ENCODE measurements at places on chromosomes 16 and 17. TPM values are rescaled to one million over a fixed set of nuclear protein-coding genes. Genes with fewer than 3 reads are reported as not detected.

GRCh38 chr16:83363521-83363920 lies 444.3 kb upstream of the HSBP1 start:
- no peak for DNase-seq

DNA sequence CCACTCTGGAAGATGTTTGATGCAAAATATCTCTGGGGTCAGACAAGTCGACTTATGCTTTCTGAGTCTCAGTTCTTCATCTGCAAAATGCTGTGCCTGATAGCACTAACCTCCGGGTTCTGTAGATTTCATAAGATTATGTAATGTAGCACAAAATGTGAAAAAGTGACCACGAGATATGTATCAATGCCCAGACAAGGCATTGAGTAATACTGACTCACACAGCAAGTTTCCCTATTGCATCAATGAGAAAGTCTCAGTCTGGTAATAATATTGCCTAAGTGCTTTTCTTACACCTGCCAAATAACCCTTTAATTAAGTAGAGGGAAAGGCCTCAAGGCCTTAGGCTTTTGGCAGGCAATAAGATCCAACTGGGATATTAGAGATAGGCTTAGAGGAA lies 41.4 kb upstream of the MMP2 start:
- DNase-seq, result no peak

- DNase-seq, result no peak
Observed at GRCh38 chr16:73873643-73874042, 423.0 kb upstream of the PSMD7 start.

GRCh38 chr16:55047331-55047730 lies 116.7 kb downstream of the IRX5 start:
- no peak for DNase-seq

DNA sequence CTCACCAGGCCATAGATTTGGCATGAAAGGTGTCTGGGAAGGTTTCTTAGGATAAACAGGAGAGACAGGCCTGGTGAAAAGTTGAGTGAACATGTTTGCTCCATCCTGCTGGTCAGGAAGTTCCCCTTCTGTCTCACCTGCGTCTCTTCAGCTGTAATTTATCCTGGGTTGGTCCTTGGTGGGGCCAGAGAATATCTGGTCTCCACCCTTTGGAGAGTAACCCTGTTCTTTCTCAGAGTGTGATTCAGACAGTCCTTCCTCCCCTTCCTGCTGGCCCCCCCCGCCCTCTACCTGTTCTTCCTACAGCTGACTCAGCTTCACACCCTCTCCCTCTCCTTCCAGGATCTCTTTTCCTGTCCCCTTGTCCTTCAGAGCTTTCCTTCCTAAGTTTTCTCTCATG lies 17.1 kb downstream of the MINK1 start:
- no peak for DNase-seq

DNA sequence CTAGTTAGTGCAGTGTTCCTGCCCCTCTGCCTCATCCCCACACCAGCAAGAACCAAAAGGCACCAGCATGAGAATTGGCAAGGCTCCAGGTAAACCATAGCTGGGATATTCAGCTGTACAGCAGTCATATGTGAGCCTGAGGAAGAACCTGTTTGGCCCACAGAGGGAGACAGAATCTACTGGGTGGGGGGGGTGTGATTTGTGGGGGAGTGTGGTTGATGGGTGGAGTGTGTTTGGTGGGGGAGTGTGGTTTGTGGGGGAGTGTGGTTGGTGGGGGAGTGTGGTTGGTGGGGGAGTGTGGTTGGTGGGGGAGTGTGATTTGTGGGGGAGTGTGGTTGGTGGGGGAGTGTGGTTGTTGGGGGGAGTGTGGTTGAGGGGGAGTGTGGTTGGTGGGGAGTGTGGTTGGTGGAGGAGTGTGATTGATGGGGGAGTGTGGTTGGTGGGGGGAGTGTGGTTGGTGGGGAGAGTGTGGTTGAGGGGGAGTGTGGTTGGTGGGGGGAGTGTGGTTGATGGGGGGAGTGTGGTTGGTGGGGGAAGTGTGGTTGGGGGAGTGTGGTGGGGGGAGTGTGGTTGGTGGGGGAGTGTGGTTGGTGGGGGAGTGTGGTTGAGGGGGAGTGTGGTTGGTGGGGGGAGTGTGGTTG lies 19.5 kb downstream of the MINK1 start:
- no peak for DNase-seq

DNA sequence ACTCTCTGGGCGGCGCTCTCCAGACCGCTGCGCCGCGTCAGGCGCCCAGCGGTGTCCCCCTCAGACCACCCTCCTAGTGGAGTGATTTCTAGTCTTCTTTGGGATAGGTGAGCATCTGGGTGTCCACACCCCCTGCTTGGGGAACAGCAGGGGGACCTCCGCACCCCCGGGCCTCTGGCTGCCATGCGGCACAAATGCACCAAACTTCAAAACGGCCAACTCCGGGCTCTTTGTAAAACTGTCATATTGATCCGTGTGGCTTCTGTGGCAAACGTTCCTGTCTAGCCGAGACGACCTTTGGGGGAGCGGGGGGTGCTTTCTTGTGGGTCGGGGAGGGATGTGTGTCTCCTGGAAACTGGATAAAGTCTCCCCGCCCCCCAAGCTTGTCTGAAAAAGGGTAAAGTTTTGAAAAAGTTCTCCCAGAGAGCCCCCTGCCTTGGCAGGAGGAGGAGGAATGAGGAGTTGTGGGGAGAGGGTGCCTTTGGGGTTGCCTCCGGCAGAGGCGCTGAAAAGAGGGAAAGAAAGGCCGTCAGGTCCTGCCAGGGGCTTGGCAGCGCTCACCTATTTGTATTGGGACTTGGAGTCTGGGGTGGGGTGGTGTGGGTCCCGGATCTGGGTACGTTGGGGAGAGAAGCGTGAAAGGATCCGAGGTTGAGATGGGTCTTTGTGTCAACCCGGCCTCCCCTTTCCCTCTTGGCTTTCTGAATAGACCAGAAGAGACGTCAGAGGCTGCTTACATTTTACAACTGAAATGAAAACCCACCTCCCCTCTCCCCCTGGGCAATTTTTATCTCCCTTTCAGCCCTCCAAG lies 2.2 kb upstream of the CHD3 start:
- DNase-seq, result no peak

DNA sequence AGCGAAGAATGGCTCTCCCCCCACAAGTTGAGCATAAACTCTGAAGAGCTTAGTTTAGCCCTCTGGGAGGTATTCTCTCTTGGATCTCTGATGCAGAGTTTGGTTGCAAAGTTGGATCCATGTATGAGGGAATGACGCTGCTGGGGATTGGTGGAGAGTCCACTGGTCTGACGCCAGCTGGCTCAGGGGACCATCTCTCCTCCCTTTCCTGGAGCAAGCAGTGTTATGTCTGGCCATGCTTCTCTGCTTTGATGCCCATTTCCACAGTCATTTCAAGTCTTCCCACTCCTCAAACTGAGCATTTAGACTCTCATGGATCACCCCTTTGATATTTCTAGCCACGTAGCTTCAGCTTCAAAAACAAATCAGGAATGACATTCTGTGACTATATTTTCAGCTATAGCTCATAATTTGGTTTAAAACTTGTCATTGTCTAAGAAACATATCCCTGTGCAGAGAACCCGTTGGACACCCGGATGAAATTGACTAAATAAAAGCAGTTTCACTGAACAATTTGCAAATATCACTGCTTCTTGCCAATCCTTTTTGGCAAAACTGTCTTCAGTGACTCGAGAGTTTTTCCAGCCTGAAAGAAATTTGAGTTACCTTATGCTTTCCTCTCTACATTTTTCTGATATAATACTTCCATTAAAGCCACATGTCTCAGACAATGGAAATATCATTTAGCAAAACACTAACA lies 193.4 kb upstream of the CDH11 start:
- DNase-seq, result no peak

DNA sequence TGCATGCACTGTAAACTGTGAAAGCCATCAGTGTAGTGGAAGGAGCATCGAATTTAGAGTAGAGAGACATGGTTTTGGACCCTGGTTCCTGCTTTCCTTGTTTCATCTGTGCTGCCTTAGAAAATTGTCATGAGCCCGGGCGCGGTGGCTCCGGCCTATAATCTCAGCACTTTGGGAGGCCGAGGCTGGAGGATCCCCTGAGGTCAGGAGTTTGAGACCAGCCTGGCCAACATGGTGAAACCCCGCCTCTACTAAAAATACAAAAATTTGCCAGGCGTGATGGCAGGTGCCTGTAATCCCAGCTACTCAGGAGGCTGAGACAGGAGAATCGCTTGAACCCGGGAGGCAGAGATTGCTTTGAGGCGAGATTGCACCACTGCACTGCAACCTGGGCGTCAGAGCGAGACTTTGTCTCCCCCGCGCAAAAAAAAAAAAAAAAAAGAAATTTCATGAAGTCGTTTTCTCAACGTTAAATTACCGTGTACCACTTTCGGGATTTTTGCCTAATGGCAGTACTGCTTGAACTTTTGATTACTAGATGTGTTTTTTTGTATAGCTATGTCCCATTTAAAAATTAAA lies 912 bp downstream of the COQ7 start:
- no peak for DNase-seq

DNA sequence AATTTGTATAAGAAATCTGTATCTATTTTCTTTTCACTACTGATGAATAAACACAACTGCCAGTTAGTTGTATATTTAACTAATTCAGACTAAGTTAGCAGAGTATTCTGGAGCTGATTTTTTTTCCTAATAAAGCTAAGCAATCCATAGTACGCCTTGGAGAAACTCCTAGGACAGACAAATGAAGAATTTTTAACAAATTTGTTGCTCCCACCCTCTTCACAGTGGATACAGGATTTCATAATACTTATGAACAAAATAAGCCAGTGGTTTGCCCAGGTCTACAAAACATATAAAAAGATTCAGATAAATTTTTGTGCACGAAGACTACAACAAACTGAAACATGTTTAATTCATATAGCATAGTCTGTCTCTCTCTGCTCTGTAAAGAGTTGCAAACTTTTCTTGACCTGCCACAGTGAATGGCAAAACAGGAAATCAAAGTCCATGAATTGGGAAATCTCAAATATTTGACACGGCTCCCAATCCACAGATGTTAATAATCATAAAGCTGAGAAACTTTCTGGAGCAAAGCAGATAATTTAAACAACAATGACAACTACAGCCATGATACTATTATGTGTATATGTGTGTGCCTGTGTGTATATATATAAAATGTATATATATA lies 594 bp upstream of the ABCA6 start:
- DNase-seq, result no peak

GRCh38 chr17:10061111-10061845 lies 137.1 kb downstream of the GAS7 start:
- DNase-seq, result no peak

CDH13 gene
- total RNA-seq, result 30.7 TPM

MAP2K6 gene
- total RNA-seq, result 2.8 TPM

DPEP3 gene
- total RNA-seq, result not detected

KCNJ18 gene
- total RNA-seq, result not detected

TMEM238L gene
- total RNA-seq, result not detected

SPAG5 gene
- 15.2 TPM for total RNA-seq

RASL10B gene
- total RNA-seq, result 16.2 TPM

Measured in osteocyte (in vitro differentiated cells).